Endothelial cell of umbilical vein (primary cell): ENCODE measurements at places on chromosomes 1 and 21.

DNA sequence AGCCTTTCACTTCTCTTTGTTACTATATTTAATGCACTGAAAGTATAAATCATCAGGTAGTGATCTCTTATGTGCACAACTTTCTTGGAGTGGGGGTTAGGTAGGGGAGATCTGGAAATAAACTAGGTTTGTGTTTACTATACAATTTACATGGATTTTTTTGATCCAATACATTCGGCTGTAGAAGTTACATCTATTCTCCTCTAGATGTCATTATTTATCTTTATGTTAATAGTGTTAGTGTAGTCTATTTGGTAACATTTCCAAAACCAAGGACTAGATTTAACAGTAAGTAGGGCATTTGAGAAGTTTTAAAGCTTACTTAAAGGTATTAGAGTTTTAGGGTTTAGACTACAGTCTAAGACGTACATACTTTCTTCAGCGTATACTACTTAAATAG is 5.4 kb downstream of the VPS45 start:
- peak; percentile 40 for DNase-seq

DNA sequence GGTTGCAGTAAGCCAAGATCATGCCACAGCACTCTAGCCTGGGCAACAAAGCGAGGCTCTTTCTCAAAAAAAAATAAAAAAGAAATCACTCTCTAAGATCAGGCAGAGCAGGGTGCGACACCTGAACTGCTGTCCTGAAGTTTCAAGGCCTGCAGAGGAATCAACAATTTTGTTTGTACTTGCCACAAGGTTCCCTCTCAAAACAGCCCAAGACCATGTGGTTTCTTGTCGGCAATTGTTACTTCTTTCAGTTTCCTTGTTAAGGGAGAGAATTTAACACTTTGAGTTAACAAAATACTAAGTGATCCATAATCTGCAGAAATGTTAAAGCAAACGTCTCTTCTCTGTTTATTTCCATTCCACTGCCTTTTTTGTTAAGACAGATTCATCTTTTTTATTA is 36.5 kb downstream of the MACO1 start:
- no peak for DNase-seq

GRCh38 chr1:47558601-47559593 is 121.1 kb downstream of the FOXD2 start:
- DNase-seq, result peak; percentile 34

DNA sequence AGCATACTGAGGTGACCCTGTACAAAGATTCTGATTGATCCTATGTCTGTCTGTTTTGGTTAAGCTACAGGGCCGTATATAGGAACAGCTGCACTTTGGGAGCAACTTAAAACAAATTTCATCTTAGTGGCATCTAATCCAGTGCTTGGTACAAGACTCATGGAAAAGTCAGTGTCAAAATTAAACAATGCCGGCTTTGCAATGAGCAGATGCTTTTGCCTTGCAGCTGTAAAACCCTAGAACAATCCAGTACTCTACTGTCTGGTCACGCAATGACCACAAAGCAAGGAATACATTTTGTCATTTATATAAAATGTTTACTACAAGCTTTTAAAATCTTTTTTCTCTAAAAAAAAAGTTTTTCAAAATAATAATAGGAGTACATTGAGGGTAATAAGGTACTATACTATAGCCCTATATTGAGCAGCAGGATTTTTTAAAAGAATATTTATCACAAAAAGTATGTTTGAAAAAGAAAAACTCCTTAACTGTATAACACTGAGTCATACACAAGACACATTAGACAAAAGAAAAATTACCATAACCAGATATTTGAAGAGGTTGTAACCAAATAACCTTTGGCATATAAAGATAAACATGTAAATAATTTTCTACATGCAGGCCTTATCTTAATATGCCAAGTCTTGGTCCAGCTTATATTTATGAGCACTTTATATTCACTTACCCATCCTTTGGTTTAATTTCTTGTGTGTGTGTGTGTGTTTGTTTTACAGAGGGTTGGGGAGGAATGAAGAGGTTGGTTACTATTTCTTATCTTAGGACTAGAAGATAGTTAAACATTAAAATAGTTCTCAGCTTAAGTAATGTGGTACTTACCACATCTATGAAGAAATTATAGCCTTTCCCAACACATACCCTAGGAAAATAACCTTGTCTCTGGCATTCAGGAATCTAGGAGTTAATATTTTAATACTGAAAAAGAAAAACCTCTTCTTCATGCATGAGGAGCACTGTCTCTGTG is 262.3 kb downstream of the FAF1 start:
- no peak for DNase-seq

DNA sequence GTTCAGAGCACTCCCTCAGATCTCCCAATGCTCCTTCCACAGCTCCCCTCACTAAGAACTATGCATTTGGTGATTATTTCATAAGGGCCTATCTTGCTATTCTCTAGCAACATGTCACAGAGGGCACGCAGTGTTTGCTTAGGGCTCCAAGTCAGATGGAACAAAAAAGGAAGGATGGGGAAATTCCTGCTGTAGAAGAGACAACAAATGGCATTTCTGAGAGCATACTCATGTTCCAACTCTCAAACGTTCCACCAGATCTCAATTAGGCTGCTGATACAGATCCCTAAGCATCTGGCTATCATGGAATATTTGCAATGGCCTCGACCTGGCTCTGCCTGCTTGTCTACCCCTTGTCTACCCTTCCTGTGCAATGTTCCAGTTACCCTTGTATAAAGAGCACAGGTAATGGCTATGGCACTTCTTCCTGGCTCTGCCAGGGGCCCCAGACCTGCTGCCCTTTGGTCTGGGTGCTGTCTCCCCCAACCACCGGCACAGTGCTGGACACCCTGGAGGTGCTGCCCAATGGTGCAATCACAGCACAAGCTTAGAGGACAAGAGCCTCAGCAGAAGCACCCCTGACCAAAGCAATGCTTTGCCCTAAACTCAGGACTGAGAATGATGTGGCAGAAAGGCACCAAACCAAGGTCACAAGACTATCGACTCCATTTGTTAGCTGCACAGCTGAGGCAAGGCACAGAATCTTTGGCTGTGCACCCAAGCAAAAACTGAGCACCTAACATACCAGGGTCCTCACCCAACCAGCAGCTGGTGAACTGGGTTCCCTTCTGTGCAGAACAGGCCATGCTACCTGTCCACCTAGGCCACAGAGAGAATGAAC is 3.6 kb downstream of the PARP1 start:
- no peak for DNase-seq

- DNase-seq, result no peak
Measured at GRCh38 chr1:70348399-70349165, 5.9 kb downstream of the ANKRD13C start.

DNA sequence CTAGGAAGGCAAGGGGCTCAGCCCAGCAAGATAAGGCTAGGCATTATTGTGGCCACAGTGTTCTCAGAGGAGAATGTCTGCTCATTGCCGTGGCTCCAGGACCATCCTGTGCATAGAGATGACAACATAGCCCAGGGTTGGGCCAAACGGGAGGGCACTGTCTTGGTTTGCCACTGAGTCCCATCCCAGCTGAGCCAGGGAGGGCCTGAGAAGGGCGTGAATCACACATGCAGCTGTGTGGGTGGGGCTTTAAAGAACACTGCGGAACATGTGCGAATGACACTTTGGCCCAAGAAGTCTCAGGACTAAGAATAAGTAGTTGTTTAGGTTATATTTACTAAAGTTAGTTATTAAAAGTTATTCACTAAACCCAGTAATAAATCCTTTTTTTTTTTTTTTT is 18.5 kb downstream of the CHAF1B start:
- no peak for DNase-seq

DNA sequence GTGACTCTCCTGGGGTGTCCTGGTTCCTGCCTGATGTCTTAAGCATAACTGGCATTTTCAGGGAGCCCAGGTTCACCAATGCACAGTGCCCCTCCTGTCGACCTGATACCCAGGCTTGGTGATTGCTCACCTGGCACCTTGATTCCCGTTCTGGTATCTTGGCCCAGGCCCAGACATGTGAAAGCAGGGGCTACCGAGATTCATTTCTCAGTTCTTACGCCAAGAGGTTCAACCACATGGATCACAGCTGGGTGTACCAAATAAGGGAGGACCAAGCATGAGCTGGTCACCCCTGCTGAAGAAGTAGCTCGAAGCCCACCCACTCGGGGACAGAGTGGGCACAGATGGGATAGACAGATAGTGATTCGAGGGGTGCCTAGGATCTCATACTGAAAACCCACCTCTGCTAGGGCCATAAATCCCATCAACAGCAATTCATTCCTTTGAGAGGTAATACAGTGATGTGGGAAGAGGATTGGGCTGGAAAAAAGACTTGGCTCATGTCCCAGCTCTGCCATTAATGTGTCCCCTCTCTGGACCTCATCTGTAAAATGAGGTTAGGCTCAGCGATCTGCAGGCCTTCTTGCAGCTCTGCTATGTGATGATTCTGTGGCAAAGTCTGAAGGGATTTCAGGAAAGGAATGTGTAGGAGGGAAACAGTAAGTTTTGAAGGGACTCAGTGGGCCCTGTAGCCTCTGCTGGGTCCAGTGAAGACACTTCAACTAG is 2.7 kb downstream of the EPHX1 start:
- no peak for DNase-seq

GRCh38 chr1:221164029-221164428 is 284.8 kb downstream of the HLX start:
- DNase-seq, result peak; percentile 71

- peak; percentile 51 for DNase-seq
Measured at GRCh38 chr1:161440312-161440894, 64.9 kb upstream of the FCGR2A start.

DNA sequence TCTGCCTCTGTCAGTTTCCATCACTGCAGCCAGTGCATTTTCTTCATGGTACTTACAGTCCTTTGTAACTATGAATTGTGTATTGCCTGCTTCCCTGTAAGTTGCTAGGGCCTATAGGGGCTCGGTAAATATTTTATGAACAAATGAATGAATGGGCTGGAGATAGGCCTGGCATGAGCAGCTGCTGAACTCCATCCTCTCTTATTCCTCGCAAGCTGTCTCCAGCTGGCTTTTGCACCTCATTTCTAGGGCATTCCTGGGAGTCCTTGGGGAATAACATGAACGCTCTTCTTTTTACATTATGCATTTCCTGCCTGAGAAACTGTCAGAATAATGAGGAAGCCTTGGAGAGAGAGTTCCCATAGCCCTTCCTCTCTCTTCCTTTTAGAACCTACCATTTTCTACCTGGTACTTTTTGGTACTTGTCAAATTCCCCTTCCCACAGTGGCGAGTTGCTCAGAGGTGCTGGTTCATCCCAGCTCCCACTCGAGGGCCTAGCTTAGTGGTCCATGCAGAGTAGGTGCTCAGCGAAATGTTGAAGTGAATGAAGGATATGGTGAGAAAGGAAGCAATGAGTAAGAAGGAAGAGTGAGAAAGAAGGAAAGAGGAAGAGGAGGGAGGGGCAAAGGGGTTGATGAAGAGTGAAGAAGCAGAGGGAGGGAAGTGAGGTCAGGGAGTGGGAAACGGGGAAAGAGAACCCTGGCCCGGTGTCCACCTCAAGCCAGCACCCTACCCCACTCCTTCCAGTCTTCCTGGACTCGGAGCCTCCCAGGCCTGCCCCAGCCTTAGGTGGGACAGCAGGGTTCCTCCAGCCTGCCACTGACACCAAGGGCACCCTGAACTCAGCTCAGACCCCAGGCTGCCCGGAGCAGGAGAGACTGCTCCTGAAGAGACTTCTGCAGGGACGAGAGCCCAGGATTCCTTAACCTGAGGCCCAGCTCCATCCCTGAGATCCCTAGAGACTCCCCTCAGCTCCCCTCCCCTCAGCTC is 29.6 kb downstream of the KCNC4 start:
- peak; percentile 23 for DNase-seq
